NCI-H1105 treated with DMSO at 0.1 percent for 48 hours (cell line): ENCODE measurements at places on chromosomes 16 and 17.

DNA sequence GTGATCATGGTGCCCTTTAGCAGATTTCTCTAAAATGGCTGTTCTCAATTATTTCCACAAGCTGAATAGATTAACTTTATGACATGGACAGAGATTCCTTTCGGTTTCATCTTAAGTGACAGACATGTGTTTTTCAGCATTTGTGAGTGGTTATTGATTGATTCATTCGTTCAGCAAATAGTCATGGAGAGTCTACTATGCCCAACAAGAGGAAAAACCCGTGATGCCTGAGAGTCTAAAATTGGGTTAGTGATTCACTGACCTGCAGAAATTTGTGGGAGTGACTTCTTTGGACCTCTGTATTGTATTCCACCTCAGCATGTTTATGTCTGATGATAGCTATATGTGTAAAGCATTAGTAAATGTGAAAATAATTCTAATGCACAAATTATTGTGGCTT, 28.0 kb upstream of the DUSP14 start:
- DNase-seq = no peak

DNA sequence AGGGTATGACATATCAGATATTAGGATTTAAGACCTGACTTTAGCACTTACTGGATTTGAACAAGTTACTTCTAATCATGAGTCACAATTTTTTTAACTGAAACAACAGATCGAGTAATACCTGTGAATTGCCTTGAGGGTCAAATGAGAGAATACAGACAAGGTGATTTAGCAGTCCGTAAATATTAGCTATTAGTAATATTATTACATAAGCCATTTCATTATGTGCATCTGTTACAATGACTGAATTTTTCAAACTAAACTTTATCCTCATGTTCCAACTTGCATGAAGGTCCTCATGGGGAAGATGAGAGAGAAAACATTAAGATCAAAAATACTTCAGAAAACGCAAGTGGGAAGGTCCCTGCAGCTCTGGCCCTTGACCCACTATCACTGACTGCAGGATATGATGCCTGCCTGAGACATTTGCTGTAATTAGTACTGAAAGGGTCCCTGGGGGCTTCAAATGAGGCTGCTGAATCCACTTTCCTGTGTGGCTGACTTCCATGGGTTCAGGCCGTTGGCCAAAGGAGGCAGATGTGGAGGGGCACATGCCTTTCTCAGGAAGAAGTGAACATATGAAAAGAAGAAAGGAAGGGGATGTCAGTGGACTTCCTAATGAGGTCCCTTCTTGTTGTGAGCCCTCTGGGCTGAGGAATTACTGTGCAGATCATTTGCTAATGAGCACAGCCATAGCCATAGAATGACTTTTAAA, 441.7 kb downstream of the CDH11 start:
- DNase-seq = no peak

DNA sequence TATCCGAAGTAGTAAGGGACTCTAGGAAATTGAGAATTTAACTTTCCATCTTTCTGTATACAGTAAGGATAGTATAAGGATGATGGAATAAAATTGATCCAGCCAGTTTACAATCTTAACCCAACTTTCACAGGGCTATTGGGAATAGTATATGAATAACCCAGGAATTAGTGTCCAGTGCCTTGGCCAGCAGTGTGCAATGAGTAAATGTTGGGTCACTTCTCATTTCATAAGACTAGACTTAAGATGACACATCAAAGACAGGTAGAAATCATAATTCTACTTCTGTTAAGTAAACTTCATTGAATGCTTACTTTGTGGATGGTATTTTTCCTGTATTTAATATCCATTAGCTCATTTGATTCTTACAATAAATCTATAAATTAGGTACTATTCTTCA, 949.6 kb upstream of the GOT2 start:
- DNase-seq = no peak

- DNase-seq = peak; percentile 89
Observed at GRCh38 chr16:51982715-51983680, 563.9 kb downstream of the TOX3 start.

DNA sequence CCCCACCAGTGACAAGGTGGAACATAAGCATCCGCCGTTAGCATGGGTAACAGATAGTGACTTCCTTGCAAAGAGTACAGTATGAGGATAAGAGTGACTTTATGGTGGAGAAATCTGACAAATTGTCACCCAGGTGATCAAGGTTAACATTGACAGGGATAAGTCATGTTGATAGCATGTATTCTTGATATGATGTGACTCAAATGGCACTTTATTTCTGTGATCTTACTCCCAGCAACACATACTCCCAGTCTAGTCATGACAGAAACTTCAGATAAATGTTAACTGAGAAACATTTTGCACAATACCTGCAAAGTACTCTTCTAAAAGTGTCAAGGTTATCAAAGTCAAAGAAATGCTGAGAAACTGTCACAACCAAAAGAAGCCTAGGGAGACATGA, 588.6 kb upstream of the KIF2B start:
- DNase-seq = no peak

GRCh38 chr16:15498427-15499175, 64.2 kb downstream of the BMERB1 start:
- no peak for DNase-seq

GRCh38 chr16:590188-590814, 435 bp downstream of the RAB40C start:
- no peak for DNase-seq

DNA sequence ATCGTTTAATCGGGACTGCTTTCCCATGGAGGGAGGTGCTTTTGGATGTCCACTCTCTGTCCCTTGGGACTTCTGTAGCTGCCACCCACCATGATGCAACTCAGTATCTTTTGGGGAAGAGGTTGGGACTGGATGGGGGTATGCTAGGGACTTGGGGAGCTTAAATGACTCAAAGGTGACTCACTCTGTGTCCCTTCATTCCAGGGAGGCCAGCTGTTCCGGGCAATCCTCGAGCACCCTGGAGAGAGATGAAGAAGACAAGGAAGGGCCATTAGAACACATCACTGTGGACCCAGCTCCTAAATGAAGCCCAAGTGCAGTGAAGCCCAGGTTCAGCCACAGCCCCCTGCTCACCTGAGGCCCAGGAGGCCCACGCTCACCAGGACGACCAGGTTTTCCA, 4.6 kb downstream of the COL1A1 start:
- no peak for DNase-seq

- DNase-seq = no peak
Observed at GRCh38 chr17:9239246-9239792, 218.0 kb downstream of the NTN1 start.
